ENCODE measurements at places on chromosomes 3 and 15.

- no peak for DNase-seq
Observed at GRCh38 chr3:31086148-31086547, 191.7 kb upstream of the GADL1 start.

GRCh38 chr3:172709774-172710663 lies 848 bp downstream of the NCEH1 start:
- no peak for DNase-seq

GRCh38 chr15:57992761-57993355 lies 72.7 kb downstream of the ALDH1A2 start:
- no peak for DNase-seq

GRCh38 chr15:49901996-49902684 lies 216.9 kb downstream of the ATP8B4 start:
- DNase-seq: no peak

GRCh38 chr15:89075846-89076245 lies 12.4 kb upstream of the ABHD2 start:
- no peak for DNase-seq

- DNase-seq: no peak
Observed at GRCh38 chr3:114418107-114418506, 124.3 kb downstream of the TIGIT start.

DNA sequence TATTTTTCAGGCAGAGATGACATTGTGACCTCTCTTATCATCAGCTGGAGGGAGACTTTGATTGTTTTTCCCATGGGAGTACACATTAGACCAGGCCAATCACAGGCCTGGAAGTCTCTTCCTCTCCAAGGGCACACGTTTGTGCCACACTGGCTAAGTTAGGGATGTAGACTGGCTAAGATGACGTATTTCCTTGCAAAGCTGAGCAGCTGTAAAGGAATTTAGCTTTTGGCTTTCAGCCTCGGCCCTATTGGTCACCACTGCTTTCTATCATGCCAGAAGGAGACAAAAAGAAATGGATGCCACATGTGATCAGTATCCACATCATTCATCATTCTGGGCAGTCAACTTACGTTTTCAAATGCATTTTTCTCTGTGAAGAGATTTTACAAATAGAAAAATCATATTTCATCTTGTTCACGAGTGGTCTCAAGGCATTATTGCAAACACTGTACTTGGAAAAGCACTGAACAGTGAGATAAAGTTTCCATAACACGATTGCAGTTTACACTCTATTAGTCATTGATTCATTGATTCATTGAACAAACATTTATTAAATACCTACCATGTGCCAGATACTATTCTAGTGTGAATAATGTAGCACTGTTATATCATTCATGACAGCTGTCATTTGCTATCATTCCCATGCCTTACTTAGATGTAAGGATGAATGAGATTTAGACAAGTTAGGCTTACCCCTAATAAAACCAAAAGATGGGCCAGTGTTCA lies 27.0 kb upstream of the RNF7 start:
- DNase-seq: no peak

GRCh38 chr3:66467996-66468735 lies 32.7 kb downstream of the LRIG1 start:
- no peak for DNase-seq

- no peak for DNase-seq
Observed at GRCh38 chr3:179943117-179943880, 93.4 kb downstream of the PEX5L start.

DNA sequence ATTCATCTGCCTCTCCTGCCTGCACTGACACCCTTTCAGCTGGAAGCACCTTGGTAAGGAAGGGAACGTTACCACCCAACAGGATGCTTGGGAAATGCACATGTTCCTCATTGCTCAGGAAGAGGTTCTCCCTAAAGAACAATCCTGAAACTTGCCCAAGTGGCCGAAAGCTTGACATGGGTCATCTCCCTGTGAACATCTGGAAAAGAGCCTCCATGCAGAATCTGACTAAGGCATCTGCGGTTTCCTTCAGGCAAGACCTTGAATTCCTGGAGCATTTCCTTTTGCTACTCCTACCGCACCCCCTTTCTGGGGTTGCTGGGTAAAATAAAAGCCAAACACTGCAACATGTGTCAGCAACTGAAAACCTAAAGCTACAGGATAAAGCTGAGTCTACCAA lies 68.7 kb upstream of the SNRK start:
- no peak for DNase-seq

DNA sequence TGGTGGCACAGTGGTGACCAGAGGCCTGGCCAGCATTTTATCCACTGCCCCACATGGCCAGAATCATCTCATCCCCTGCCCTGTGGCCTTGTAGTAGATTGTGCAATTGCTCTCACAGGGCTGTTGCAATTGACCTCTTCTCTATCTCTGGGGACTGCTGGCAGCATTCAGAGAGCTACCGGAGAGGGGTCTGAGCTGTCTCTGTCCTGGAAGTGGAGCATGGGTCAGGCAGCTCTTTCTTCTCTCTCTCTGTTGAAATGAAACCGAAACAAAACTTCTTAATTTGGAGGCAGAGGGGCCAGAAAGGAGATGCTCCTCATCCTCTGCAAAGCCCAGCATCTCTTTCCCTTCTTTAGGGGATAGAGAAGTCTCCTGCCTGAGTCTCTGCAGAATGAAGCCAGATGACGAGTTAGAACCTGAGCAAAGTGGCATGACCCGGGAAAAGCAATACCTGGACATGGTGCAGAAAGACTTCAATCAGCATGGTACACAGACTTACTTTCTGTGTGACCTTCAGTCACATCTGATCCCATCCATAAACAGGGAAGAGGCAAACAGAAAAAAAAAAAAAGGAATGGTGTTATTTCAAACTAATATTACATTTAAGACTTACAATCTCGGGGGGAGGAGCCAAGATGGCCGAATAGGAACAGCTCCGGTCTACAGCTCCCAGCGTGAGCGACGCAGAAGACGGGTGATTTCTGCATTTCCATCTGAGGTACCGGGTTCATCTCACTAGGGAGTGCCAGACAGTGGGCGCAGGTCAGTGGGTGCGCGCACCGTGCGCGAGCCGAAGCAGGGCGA lies 144.5 kb upstream of the BCL6 start:
- no peak for DNase-seq

DNA sequence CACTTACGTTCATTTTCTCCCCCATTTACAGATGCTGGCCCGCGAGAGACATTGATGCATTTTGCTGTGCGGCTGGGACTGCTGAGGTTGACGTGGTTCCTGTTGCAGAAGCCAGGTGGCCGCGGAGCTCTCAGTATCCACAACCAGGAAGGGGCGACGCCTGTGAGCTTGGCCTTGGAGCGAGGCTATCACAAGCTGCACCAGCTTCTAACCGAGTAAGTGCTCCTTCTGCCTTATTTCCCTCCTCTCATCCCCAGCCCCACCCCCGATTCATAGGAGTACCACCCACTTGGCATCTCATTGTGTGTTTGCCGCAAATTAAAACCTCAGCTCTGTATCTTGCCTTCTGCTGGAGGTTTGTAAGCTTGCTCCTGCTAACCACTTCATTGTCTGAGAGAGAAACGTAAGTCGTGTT lies 163.3 kb downstream of the AKAP13 start:
- no peak for DNase-seq

DNA sequence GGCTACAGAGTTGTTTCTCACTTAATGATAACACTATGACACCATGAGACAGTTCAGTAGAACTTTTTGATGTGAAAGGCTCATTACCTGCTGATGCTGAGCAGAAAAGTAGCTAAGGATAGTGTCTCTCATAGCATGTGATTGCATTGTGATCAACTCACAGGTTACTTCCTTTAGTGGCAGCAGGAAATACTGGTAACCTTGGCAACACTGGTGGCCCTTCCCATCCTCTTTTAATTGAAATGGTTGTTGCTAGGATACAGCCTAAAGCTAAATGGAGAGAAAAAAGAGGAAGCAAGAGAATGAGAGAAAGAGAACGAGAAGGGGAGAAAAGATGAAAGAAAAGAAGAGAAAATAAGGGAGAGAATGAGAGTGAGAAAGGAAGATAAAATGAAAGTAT lies 204.7 kb upstream of the GAP43 start:
- no peak for DNase-seq

- DNase-seq: no peak
Observed at GRCh38 chr15:100571592-100572167, 30.3 kb downstream of the LINS1 start.

- no peak for DNase-seq
Observed at GRCh38 chr3:124352149-124352539, 360.2 kb upstream of the ROPN1 start.

DNA sequence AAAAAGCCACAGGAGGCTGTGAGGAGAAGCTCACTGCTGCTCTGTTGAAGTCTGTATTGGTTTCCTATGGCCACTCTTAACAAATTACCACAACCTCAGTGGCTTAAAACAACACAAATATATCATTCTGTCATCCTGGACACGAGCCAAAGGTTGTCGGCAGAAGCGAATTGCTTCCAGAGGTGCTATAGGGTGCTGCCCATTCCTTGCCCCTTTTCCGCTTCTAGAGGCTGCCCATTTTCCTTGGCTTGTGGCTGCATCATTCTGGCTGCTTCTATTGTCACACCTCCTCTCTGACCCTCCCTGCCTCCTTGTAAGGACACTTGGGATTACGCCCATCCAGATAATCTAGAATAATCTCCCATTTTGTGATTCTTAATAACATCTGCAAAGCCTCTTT lies 6.4 kb upstream of the SACM1L start:
- no peak for DNase-seq

- no peak for DNase-seq
Observed at GRCh38 chr3:159828542-159828943, 160.1 kb upstream of the IL12A start.

GRCh38 chr3:4721511-4721911 lies 228.4 kb downstream of the ITPR1 start:
- no peak for DNase-seq

- no peak for DNase-seq
Observed at GRCh38 chr3:32471246-32471645, 31.4 kb downstream of the CMTM6 start.

Data from stimulated activated CD4-positive, alpha-beta T cell treated with anti-CD3 and anti-CD28 coated beads, TNF-alpha, amount 100 ng/mL, for 24 hours (primary cell).